ENCODE measurements at places on chromosomes 4 and X.

GRCh38 chr4:103011378-103012025, 8.0 kb downstream of the SLC9B1 start:
- no peak for DNase-seq

DNA sequence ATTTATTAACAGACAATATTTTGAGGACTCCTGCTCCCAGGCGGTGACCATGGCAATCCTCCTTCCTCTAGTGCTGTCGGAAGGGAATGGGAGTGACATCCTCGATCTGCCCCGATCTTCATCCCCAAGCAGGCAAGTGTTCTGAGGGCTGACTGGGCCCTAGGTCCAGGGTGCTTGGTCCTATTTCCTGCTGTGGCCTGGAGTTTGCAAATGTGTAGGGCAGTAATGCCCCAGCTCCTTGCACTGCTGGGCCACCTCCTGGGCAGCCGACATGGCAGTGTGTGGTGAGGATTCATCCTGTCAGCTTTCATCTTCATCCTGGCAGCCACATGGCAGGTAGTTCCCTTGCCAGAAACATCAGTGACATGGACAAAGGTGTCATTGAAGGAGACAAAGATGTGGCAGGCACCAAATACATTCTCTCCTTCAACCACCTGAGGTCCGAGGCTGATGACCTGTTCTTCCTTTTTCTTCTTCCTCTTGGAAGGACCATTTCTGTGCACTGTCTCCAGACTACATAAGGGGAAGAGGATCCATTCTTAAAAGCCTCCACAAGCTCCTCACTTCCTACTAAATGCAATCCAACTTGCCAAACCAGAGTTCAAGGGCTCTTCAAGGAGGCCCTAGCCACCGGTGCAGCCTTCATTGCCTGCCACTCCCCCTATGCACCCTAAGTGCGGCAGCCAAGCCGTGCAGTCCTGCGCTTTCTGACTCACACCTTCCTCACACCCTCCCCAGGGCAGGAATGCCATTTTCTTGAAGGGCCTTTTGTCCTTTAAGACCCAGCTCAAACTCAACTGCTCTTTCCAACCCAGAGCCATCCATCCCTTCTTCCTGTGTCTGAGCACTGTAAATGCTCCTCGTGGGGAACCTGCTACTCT, 65.7 kb downstream of the TMEM154 start:
- DNase-seq = no peak

GRCh38 chrX:30270639-30271038, 23.7 kb downstream of the MAGEB1 start:
- no peak for DNase-seq

GRCh38 chrX:101287402-101287801, 3.7 kb downstream of the TAF7L start:
- DNase-seq = no peak

DNA sequence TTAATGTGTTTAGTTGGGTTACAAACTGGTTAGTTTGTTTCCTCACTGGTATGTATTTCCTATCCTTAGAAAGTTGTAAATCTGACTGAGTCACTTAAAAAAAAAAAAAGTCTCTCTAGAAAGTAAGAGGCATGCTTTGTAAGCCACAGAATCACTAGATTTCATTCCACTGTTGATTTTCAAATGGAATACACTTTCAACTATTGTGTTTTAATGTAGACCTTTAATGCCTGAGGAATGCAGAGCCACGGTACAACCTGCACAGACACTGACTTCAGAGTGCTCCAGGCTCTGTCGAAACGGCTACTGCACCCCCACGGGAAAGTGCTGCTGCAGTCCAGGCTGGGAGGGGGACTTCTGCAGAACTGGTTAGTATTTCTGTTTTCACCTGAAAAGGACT, 88.6 kb downstream of the HHIP start:
- DNase-seq = no peak

DNA sequence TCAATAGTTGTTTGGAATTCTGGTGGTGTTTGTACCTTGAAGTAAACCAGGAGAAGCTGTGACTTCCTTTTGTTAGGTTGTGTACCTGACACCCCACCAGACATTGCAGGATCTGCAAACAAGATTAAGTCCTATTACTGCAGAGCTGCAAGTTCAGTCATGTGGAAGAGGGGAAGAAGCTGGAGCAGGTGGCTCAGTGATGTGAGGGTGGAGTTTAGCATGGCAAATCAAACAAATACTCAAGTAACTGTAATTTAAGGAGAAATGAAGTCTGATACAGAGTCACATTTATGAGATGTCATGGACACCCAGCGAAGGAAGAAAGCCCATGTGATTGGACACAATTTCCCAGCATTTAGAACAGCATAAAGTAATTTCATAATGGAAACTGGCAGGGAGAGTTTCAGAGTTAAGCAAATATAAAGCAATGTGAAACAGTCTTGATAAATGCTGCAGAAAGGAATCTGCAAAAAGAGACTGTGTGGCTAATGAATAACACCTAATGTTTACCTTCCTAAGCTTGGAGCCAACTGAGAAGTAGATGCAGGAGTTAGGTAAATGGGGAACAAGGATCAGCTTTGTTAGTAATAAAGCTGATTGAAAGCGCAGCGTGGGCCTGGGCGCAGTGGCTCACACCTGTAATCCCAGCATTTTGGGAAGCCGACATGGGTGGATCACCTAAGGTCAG, 249.1 kb downstream of the GBA3 start:
- DNase-seq = no peak

DNA sequence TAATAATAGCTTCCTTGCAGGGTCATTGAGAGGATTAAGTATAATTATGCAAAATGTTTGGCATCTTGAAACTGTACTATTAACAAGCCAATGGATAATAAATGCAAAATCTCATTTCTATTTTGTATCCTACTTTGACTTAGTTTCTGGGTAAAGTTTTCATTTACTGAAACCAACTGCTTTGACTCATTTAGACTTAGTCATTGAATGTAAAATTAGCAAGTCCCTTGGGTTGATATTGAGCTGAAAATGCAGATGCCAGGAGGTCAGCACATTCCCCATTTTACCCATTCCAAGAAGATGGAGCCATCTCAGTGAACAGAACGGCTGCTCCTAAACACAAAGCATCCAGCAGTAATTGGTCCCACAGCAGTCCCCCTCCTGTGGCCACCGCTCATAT, 74.7 kb upstream of the GATB start:
- no peak for DNase-seq

DNA sequence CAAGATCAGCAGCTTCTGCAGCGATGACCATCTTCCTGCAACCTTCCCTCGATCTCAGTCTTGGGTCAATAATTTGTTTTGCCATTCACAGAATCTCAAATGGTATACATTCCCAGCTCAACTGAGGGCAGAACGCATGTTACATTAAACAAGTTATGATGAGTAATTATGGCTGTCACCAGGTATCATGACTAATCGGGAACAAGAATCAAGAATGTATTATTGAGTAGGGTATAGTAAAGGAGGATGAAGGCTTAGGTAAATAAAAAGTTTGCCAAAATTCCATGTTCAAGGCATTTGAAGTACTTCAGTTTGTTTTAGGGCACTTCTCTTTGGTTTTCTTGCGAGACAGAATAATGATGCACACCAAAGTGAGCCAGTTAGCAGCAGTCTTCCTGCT, 194.1 kb downstream of the SH2D1A start:
- DNase-seq = no peak

DNA sequence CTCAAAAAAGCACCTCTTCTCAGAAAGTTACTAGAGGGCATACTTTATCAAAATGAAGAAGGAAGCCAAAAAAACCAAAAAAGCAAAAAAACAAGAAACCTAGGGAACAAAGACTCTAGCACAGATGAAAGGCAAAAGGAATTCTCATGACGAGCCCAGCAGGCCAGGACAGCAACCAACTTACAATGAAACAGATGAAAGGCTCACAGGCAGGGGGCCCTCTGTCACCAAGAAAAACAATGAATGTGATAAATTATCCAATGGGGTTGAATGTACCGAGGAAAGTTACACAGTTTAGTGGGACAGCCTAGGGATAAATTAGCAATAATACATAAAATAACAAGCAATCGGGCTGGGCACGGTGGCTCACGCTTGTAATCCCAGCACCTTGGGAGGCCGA, 79.0 kb downstream of the GPR82 start:
- DNase-seq = no peak

DNA sequence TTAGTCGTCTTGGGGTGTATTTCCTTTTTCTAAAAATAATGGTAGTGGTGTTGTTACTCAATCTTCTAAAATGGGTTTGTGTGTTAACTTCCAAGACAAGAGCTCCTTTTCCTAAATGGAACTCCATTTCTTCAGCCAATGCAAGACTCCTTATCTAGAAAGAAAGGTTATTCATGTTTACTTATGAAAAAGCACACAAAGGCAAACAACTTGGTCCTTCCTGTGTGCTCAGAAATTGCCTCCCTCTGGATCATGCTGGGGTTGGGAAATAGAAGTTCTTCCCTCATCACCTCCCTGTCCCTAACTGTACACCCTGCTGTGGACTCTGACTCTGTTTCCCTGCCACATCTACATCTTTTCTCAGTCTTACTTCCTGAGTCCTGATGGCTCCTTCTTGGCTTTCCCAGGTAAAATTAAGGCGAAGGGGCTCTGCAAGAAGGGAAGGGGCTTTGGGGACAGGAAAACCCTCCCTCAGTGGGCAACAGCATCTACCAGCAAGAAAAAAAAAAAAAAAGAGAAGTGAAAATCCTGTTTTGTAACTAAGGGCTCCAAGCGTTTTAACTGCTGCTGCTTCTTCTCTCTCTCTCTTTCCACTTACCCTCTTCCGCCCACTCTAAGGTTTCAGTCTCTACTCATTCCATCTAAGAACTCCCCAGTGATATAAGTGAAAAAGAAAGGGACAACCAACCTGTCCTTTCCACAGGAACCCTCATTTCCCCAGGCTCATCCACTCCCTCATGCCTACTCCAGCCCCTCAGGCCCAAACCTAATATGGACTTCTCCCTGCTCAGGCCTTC, 19.8 kb upstream of the TASL start:
- no peak for DNase-seq

- no peak for DNase-seq
These were observed 42.4 kb upstream of the NOCT start for GRCh38 chr4:138972956-138973801.

GRCh38 chrX:125204681-125205132, 115.0 kb upstream of the TEX13C start:
- no peak for DNase-seq

- no peak for DNase-seq
These were observed 365.5 kb downstream of the ZNF674 start for GRCh38 chrX:46179748-46180147.

- no peak for DNase-seq
These were observed 31.1 kb upstream of the MID1IP1 start for GRCh38 chrX:38770152-38770551.

DNA sequence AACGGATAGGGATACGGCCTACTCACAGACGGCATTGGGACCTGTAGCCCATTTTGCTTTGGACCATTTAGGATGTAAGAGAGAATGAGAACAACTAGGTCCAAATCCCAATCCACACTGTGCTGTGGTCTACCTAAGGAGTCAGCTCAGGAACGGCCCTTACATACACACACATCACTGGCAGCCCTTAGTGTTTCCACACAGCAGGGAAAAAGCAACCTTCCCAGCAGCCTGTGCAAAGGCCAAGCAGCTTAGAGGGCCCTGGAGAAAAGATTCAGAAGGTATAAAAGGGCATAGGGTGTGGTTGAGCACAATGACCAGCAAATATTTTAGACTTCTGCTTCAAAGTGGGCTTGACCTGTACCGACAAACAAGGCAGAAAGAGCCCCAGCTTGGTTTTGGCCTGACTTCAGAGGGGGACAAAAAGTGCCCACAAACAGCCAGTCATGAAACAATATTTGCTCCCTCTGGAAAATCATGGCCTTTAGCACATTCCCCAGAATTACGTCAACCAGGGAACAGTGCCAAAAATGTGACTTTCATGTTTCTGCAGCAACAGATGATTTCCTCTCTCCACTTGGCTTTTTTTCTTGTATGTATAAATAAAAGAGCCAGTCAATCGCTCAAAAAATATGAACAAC, 359.5 kb upstream of the FGF16 start:
- DNase-seq = no peak

GRCh38 chr4:74391890-74392475, 27.0 kb downstream of the EREG start:
- DNase-seq = no peak

DNA sequence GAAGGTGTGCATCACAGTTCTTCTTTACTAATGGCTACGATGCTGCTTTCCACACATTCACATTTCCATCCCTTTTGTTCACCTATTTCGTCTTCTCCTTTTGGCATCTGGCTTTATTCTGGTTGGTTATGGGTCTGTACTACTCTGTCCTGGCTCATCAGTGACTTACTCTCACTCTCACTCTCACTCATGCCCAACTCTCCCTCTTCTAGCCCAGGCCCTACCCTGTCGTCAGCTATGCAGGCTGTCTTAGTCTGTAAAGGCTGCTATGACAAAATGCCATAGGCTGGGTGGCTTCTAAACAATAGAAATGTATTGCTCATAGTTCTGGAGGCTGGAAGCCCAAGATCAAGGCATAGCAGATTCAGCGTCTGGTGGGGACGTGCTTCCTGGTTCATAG, 105.6 kb upstream of the PUDP start:
- no peak for DNase-seq

- DNase-seq = no peak
These were observed 251.2 kb downstream of the PAPSS1 start for GRCh38 chr4:107468812-107469211.

DNA sequence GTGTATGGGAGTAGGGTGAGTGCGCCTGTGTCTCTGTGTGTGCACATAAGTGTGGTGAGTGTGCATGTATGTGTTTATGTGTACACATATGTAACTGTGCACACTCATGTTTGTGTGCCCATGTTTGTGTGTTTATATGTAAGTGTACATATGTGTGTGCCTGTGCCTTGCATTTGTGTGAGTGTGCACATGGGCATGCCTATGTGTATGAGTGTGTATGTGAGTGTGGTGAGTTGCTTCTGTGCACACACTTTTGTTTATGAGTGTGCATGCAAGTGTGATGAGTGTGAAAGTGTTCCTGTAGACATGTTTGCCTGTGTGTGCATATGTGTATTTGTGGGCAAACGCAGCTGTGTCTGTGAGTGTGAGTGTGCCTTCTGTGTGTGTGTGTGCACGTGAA, 7.2 kb downstream of the IL9R start:
- no peak for DNase-seq

DNA sequence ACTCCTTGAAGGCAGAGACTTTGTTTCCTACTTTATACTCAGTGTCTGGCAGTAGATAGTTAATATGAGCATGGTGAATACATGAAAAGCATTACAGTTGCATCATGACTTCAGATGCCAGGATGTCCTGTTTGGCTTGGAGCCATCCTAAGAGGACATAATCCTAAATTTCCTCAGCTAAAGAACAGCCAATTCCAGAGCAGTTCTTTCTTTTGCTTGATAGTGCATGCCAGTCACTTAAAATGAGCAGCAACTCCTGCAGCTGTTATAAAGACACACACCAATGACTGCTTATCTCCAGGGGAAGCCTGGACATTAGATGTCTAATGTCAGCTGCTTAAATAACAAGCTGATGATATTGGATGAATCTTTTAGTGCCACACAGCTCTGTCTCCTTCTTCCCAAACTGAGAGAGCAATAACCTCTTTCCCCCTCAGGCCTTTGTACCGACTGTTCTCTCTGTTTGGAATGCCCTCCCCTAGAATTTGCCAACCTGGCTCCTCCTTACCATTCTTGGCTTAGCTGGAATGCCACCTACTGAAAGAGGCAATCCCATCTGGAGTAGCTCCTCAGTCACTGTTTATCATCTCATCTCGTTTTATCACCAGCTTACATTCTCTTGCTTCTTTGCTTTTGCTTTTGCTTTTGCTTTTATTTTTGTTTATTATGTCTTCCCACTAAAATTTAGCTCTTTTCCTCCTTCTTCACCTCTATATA, 100.8 kb upstream of the USP38 start:
- DNase-seq = no peak

All from stimulated activated CD8-positive, alpha-beta memory T cell treated with anti-CD3 and anti-CD28 coated beads, Interleukin-4, amount 100 ng/mL, for 48 hours (primary cell).